ENCODE measurements at places on chromosomes 2 and 18. TPM values are rescaled to one million over a fixed set of nuclear protein-coding genes. Genes with fewer than 3 reads are reported as not detected.

The CPLX4 gene
- not detected for total RNA-seq

The UPP2 gene
- not detected for total RNA-seq

The FHL2 gene
- total RNA-seq, result 0.26 TPM

The SNED1 gene
- total RNA-seq, result 2.5 TPM

The DOK6 gene
- total RNA-seq, result not detected

The LAPTM4A gene
- total RNA-seq, result 98.4 TPM

The SAG gene
- 0.33 TPM for total RNA-seq

- no peak for DNase-seq
Measured at GRCh38 chr2:86064006-86064405, 41.7 kb downstream of the POLR1A start.

DNA sequence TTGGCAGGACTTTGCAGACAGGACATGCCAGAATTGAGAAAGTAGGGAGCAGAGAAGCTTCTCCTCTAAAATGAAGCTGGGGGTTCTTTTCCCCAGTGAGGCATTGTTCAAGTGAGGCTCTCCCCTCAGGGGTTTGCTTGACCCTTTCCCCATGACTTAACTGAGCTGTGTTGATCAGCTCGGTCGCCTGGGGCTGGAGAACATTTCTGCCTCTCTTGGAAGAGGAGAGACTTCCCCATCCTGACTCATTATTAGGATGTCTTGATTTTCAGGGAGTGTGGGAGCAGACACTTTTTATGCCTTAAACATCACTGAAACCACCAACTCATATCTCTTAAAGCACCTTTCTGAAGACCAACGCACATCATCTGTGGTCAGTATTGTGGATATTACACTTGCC lies 27.9 kb upstream of the GLI2 start:
- no peak for DNase-seq

DNA sequence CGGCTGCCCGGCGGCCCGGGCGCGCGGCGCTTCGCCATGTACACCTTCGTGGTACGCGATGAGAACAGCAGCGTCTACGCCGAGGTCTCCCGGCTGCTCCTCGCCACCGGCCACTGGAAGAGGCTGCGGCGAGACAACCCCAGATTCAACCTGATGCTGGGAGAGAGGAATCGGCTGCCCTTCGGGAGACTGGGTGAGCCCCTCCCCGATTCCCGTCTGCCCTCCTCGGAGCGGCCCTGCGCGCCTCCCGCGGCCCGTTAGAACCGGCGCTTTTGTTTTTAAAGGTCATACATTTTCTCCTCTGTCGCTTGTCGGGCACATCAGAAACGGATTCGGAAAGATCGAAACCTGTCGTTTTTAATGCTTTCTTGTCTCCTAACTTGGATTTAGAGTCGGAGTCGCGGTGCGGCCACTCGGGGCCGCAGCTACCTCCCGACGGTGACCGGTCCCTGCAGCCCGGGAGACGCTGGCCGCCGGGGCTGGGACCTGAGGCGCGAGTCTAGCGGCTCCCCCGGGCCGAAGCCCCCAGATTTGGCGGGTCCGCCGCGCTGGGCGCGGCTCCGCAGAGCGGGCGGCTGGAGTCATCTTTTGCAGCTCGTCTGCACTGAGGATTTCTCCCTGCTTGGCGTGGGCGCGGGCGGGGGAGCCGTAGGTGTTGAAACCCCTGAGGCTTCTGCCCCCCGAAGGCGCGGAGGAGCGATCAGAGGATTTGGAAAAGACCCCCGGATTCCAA lies 519 bp downstream of the TTL start:
- DNase-seq, result no peak

- DNase-seq, result no peak
Measured at GRCh38 chr2:171595456-171595855, 73.2 kb downstream of the CYBRD1 start.

- no peak for DNase-seq
Measured at GRCh38 chr2:120622159-120622869, 113.4 kb upstream of the GLI2 start.

GRCh38 chr2:232888839-232889529 lies 18.9 kb downstream of the SNORC start:
- no peak for DNase-seq

- DNase-seq, result no peak
Measured at GRCh38 chr2:28395334-28396061, 2.8 kb downstream of the FOSL2 start.

DNA sequence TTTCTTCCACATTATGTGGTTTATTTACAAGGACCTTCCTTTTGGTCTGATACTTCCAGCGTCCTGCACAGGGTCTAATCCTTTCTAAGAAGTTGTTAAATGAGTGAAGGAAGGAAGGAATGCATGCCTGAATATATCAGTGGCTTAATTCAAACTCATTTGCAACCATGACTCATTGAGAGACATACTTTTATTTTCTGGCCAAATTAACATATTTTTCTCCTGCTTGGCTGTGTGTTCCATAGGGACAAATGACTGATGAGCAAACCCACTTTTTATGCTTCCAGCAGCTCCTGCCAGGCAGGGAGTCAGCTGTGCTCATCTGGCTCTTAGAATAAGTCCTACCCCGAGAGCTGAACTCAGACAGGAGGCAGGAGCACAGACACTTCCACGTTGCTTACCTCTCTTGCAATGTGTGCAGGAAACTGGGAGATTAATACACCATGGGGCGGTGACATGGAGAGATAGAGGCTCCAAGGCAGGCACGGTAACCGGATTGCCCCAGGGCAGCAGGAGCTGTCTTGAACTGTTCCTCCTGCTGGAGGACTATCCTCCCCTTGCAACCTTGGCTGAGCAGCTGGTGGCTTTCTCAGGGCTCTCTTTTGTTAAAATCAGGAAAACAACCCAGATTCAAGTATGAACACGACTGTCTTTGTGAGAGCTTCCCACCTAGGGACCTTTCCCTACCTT lies 667.5 kb upstream of the HS6ST1 start:
- no peak for DNase-seq

- no peak for DNase-seq
Measured at GRCh38 chr2:16258350-16258749, 318.0 kb downstream of the MYCN start.

- DNase-seq, result no peak
Measured at GRCh38 chr2:45895241-45895861, 243.9 kb downstream of the PRKCE start.

GRCh38 chr2:136051001-136051724 lies 65.7 kb upstream of the DARS1 start:
- no peak for DNase-seq

GRCh38 chr2:24920098-24920808 lies at the start of gene ADCY3:
ADCY3 (minus strand) TSS chr2:24920237; CDS start chr2:24918987, 1,250 bp downstream.
- peak; percentile 41 for DNase-seq

All from natural killer cell (primary cell).